HS-27A (cell line): ENCODE measurements at places on chromosomes 12 and 14.

DNA sequence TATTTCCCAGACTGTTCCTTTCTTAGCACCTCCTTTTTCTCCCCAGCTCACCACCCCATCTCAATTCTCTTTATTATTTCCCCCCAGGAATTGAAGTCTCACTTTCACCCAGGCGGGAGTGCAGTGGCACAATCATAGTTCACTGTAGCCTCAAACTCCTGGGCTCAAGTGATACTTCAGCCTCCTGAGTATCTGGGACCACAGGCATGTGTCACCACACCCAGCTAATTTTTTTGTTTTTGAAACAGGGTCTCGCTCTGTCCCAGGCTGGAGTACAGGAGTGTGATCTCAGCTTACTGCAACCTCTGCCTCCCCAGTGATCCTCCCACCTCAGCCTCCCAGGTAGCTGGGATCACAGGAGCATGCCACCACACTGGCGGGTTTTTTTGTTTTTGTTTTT is 11.0 kb downstream of the RACGAP1 start:
- no peak for DNase-seq

DNA sequence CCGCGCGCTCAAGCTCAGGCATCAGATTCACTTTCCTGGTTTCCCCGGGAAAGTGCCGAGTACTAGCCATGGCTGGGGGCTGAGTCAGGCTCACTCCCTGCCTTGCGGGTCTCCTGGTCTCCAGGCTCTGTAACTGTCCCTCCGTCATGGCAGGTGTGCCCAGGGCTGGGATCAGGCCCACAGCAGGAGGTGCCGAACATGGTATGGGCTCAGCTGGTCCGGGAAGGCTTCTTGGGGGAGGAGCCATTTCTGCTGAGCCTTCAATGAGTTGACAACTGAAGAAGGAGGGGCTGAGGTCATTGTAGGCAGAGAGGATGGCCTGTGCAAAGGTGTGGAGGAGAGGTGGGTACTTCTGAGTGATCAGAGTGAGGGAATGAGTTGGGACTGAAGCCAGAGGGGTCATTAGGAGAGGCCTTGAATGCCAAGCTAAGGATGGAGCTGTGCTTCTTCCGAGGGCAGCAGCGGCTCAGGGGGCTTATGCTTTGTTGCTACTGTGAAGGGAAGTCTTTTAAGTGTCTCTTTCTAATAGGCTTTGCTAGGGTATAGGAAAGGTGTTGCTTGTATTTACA is 769 bp downstream of the EXOC3L4 start:
- no peak for DNase-seq

DNA sequence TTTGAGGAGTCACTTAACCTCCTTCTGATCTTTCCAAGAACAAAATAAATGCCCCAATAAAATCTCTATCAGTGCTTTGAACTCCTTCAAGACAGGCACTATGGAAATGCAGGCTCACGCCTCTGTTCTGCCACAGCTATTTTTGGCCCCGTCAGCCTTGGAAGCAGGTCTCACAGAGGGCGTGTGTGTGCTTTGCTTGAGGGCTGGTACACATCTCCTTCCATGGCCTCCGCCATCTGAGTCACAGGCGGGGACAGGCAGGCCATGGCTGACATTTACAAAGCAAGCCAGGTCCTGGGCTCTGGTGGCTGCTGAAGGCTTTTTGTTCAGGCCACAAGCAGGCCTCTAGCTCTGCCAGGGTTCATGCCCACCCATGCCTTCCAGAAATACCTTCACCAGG is 16.0 kb downstream of the PRIMA1 start:
- DNase-seq: no peak

DNA sequence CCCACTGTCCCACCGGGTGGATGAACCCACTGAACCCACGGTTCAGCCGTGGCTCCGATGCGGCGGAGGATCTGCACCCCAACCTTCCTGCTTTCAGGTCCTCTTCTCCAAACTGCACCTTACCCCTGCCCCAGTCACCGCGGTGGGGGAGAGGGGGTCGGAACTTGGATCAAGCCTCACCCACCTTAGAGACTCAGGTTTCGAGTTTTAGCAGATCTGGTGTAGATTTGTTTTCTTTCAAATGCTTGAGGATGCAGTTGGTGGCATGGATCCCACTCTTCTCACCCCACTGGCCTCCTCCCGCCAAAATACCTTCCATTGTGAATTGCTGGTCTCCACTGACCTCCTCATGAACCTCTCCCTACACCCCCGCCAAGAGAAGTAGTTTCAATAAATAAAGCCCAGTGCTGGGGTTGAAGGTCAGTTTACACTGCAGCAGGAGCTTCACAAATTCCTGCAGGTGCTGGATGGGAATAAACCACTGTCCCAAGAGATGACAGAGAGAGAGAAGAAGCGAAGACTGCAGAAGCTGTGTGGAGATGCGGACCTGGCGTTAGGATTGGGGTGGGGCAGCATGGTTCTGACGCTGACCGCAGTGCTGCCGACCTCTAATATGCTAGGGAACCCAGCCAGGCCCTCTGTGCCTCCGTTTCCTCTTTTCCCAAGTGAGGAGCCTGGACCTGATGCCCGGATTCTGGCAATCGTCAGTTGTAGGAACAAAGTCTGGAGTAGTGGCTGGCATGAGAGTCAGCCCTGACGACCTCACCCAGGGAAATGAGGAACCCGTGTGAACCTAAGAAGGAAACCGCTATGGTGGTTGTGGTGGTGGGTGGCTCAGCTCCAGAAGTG is 7.4 kb downstream of the TTC6 start:
- no peak for DNase-seq

DNA sequence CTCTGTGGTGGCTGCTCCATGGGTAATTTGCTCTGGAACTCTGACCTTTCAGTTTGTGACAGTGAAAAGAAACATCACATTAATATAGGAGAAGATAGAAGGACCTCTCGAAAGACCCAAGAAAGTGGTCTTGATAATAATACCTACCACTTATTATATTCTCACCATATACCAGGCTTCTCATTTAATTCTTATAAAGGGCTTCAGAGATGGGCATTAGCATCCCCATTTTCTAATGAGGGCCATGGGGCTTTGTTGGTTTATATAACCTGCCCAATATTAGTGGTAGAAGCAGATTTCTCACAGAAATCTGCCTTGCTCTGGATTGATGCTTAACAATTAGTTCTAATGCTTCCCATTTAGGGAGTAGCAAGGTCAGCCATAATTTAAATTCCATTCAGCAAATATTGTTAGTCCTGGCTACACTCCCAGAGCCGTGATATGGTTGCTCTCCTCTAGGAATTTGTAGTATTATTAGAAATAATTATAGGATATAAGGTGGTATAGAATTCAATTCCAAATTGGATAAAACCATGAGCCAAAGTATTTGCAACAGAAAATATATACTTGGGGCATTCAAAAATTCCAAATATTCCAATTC is 7.4 kb upstream of the AMIGO2 start:
- no peak for DNase-seq

DNA sequence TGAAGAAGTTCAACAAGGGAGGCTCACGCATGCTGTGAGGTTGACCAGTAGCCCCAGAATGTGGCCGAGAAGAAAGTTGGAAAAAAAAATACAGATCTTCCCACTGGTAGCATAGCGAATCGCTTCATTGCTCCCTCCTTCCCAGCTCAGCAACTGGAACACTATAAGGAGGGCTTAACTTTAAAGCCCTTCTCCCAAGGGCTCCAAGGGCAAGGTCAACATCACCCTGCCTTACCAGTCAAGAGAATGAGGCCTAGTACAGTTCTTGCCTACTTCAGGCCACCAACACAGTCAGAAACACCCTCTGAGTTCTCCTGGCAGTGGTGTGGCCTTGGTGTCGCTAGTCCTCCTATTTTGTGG is 14.4 kb downstream of the OXA1L start:
- DNase-seq: no peak

DNA sequence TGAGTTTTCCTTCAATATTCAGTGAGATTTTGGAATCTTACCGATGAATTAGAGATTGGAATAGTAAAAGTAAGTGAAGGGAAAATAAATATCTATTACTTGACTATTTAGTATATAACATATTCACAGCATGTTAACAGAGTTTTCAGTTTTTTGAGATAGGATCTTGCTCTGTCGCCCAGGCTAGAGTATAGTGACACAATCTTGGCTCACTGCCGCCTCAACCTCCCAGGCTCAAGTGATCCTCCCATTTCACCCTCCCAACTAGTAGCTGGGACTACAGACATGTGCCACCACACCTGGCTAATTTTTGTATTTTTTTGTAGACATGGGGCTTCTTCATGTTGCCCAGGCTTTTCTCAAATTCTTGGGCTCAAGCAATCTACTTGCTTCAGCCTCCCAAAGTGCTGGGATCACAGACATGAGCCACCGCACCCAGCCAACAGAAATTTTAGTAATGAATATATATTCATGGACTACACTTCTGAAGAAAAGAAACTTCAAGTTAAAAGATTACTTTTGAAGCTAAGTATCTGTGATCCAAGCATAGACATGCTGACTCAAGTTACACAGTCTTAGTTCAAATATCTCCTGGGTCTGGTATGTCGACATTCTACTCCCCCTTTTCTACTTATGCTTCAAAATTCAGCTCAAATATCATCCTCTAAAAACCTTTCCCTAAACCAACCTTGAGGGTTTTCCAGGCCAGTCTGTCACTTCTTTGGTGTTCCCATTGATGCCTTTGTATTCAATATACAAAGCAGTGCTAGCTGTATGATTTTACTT is 13.8 kb downstream of the UBE2N start:
- no peak for DNase-seq
